ENCODE measurements at places on chromosomes 2 and 18.

GRCh38 chr2:225894236-225894980, 494.9 kb downstream of the NYAP2 start:
- no peak for DNase-seq

DNA sequence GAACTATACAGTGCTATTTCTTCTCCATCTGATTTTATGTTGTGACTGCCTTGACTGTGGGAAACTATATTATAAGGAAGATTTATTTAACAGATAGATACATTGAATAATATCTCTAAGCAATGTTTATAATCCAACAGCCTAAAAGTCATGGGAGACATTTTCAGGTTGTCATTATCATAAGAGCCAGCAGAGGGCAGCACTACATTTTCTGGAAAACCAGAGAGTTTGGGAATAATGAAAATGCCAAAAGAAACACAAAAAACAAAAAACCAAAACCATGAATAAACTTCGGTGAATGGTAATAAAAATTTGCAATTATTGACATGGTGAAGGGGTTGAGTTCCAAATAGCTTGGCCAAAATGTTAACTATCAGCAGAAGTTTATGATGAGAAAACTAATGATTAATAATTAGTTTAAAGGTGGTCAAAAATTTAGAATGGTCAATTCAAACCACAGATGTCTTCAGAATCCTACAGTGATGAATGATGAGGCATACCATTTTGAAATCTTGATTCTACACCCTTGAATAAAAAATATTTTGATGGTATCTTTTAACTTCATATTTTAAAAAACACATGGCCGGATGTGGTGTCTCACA, 4.7 kb downstream of the EEF1B2 start:
- DNase-seq, result no peak

DNA sequence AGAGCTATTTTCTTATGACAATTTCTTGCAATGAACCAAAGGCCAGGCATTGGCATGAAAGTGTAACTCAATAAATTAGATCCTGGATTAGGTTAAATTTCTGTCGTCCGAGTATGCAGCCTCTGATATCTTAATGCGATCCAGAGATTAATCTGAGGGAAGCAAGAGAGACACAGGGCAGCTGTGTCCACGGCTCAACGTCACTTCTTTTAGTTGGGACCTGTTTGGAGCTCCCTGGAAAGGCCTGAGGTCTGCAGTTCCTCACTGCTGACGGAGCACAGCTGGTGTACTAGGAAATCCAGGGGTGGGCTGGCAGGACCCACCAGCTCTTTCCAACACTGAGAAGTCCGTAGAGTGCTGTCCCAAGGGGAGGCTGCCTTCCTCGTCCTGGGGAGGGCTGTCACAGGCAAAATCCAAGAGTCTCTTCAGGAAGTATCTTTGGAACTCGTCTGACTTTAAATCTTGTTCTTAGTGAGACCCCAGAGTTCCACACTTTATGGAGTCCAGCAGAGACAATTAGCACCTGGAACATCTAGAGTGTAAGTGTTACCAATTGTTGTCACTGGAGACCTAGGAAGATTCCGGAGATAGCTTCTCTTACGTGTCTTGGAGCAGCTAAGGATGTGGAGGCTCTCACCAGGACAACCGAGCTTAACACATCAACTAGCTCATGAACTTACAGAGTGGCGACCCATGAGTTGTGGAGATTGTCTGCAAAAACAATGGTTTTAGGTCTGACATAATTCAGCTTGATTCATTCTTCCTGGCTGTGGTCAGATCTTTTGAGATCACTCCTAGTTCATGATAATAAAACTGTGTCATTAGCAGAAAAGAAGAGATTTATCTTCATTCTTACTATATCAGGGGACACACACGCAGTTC, 173.7 kb downstream of the ACKR3 start:
- DNase-seq, result no peak

DNA sequence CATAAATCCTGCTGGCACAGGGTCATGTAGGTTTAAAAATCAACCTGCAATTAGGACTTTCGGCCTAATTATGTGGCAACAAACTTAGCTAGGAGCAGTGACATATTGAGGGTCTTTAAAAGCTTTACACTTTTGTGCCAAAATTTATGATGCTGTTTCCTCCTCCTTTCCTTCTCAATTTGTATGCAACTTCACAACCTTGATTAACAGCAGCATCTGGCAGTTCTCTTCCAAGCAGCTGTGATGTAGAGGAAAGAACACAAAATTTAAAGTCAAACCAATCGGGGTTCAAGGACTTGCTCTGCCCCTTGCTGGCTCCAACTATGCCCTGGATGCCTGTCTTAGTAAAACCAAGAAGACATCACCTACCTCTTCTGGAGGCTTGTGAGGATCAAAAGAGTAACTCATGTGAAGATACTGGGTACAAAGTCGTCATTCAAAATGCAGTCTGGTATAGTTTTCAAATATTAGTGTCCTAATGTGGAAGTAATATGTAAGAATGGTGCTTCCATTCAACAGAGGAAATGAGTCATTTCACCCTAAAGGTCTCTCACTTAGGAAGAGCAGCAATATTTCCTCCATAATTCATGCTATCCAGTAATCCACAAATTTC, 94.7 kb downstream of the ANKRD44 start:
- DNase-seq, result no peak

- no peak for DNase-seq
These were observed 3.8 kb downstream of the TGIF1 start for GRCh38 chr18:3453540-3454364.

DNA sequence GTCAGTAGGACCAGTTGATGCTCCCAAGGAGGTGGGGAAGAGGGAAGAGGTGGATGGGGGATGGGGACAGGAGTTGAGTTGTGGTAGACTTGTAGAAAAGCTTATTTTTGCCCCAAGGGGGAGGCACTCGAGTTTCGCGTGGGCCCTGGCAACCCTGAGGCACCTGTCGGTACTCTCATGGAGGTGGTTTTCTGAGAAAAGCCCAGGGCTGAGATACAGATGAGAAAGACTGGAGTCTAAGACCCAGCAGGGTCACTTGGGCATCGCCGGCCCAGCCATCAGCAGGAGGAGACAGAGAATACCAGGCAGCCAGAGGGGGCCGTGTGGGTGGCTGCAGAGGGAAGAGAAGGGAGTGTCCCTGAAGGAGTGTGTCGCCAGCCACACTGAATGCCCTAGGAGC, 57.7 kb upstream of the HPCAL1 start:
- DNase-seq, result no peak
